ENCODE measurements at places on chromosomes 3 and 15.

DNA sequence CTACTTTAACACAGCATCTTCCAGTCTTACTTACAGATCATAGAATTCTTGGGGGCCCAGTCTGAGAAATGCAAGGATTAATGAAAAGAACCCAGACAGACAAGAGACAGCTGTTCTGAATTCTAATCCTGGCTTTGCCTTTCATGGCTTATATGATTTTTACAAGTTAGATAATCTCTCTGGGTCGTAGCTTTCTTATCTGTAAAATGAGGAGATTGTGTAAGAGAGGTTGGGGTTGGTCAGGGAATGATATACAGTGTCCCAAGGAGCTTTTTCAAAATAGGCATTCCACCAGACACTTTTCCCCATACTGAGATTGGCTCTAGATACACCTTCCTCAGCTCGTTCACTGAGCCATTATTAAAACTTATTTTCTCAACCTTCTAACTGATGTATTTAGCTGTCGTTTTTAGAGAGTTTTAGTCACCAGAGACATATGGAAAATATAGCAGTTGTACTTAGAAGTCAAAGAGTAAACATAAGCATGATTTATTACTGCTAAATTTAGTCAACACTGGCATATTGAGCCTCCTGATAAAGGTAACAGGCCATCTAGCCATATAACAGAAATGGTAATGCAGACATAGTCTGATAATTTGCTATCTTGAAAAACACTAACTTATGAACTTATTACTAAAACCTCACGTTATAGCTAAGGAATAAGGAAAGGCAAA lies 163.0 kb upstream of the MLF1 start:
- DNase-seq, result no peak

- no peak for DNase-seq
Observed at GRCh38 chr3:45592405-45592804, 2.1 kb upstream of the LIMD1 start.

- no peak for DNase-seq
Observed at GRCh38 chr3:21642433-21642832, 108.6 kb downstream of the ZNF385D start.

GRCh38 chr15:58387130-58387529 lies 44.7 kb upstream of the LIPC start:
- no peak for DNase-seq

- DNase-seq, result no peak
Observed at GRCh38 chr15:60462027-60462426, 16.9 kb downstream of the ICE2 start.

GRCh38 chr3:13214847-13215472 lies 141.7 kb upstream of the IQSEC1 start:
- no peak for DNase-seq

GRCh38 chr3:11499144-11499543 lies 144.6 kb downstream of the VGLL4 start:
- no peak for DNase-seq

DNA sequence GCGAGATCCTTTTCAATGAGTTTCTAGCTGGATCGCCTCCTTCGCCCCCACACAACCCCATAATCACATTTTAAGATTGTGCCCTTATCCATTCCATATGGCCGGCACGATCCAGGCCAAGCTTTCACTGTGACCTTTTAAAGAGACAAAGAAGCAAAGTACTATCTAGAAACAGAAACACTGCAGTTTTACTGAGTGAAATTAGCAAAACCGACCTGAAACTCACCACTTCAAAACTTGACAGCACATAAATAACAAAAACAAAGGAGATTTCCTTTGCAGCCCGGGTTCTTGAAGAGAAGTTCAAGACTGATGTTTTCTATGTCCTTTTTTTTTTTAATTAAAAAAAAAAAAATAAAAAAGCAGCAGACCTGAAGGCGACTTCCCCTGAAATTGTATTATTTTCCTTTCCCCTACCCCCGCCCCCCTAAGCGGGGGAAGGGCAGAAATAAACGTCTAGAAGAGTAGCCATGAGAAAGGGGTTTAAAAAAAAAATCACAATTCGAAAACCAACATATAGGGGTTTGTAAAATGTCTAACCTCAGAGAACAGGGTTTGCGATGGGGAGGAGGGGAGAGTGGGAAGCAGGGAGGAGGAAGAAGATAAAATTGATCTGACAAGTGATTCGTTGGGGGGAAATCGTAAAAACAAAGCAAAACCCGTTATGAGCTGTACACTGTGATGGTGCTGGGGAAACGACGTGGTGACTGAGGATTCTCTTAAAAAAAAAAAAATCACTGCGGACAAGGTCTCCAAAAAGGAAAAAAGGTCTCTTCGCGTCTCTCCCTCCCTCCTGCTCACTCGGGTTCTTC lies 1.5 kb downstream of the SATB1 start:
- DNase-seq, result peak; percentile 54

- no peak for DNase-seq
Observed at GRCh38 chr3:143535994-143536784, 312.1 kb downstream of the SLC9A9 start.

- no peak for DNase-seq
Observed at GRCh38 chr15:64524778-64525177, 64.4 kb downstream of the ZNF609 start.

All from CD4-positive, alpha-beta T cell treated with Interleukin-17A for 4 hours (primary cell).